ENCODE measurements at places on chromosomes 2 and 18.

GRCh38 chr2:130825966-130826253 lies 10.8 kb upstream of the ARHGEF4 start:
- no peak for DNase-seq

DNA sequence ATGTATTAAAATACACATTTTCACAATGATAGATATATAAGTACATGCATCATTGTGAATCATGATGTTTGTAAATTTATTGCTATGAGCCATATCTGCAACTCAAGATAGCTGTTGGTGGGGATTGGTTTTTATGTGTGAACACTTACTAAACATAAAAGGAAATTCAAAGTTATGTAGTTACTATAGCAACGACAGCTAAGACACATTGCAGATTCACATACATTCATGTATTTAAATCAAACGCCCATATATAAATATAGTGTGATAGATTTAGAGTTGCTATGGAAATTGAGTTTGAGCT lies 65.6 kb downstream of the MAPRE2 start:
- DNase-seq = no peak

- no peak for DNase-seq
Measured at GRCh38 chr2:10174173-10174572, 51.6 kb downstream of the RRM2 start.

DNA sequence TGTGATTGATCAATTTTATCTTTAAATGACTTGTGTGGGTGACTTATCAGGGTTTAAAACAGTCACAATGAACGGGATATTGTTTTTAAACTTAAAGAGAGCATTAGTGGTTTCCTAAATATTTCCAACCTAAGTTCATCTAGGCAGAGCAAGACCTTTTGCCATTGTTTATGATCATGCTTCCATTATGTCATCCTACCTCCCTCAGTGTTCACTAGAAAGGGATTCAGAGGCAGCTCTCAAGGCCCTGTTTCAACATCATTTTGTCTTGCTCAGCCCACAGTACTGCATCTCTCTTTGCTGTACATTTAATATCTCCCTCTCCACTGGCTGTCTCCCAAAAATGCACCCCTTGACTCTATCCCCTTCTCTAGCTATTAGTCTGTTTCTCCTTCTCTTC lies 21.5 kb upstream of the PELI1 start:
- no peak for DNase-seq

GRCh38 chr2:26238311-26238958 lies 6.0 kb downstream of the HADHA start:
- DNase-seq = no peak

DNA sequence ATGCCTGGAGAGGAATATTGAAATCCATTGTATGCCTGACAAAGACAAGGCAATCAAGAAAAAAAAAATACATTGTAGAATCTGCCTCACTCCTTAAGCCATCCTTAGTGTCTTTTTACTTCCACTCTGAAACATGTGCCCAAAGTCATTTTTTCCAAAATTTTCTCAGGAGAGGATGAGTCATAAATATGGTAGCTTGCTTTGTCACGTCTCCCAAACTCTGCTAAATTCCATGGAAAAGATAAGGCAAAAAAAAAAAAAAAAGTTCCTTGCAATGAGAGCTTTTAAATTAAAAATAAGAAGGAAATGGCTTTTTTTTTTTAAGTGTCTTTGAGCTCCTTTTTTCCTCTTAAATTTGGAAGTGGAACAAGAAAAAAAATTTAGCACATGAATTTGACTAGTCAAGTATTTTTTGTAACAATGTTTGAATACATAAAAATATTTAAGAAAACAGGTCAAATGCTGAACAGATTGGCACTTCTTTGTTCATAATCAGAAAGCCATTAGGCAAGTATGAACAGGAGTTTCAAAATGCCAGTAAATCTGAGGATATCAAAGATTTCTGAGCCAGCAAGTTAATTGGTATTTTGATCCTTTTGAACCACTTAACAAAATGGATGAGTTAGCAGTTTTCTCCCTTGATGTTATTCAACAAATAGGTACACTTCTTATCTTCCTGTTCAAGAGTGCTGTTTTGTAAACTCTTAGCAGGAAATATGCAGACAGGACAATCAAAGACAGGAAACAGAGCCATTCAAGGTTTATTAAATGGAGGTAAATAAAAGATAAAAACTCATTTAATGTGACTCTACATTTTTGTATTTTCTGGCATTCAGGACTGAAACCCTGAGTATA lies 247.3 kb upstream of the SP5 start:
- no peak for DNase-seq

GRCh38 chr2:195322324-195322723 lies 334.7 kb upstream of the SLC39A10 start:
- DNase-seq = no peak

DNA sequence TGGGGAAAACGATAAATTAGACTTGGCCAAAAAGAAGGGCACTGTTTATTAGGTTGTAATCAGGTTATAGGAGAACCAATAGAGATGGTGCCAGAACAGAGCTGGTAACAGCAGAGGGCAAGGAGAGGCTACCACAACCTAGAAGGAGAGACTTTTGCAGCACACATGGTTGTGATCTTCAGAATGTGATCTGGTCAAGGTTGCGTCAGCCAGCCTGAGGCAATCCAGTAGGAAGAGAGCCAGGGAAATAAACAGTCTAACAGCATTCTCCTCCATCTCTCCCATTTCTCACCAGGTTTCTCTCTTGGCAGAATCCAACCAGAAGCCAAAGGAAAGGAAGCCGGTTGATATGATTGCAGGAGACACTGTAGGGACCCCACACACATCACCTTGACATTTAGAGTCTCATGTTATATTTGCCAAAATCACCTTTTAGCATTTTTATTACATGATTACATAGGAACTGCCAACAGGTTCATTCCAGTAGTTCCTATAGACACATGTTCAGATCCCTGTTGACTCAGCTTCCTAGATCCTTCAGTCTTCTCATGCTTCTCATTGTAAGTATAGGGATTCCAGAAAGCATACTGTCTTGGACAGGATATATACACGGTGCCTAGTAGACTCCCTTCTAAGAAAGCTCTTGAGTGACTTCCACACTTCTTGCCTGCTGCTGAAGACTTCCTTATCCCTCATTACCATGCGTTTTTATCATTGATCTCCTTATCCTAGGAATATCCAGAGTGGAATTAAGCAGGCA lies 17.6 kb upstream of the SPATS2L start:
- no peak for DNase-seq

DNA sequence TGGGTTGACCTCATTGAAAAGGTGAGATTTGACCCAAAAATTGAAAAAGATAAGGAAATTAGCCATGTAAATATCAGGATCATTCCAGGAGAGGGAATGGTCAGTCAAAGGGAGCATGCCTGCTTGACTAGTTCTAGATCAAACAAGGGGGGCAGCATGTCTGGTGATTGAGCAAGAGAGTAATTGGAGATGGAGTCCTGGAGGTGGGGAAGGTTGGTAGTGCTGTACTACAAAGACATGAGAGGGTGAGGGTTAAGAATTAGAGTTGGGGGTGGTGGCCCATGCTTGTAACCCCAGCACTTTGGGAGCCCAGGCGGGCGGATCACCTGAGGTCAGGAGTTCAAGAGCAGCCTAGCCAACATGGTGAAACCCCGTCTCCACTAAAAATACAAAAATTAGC lies 2.0 kb downstream of the MRPL30 start:
- DNase-seq = no peak

- DNase-seq = no peak
Measured at GRCh38 chr2:45323344-45323743, 287.7 kb downstream of the SRBD1 start.

DNA sequence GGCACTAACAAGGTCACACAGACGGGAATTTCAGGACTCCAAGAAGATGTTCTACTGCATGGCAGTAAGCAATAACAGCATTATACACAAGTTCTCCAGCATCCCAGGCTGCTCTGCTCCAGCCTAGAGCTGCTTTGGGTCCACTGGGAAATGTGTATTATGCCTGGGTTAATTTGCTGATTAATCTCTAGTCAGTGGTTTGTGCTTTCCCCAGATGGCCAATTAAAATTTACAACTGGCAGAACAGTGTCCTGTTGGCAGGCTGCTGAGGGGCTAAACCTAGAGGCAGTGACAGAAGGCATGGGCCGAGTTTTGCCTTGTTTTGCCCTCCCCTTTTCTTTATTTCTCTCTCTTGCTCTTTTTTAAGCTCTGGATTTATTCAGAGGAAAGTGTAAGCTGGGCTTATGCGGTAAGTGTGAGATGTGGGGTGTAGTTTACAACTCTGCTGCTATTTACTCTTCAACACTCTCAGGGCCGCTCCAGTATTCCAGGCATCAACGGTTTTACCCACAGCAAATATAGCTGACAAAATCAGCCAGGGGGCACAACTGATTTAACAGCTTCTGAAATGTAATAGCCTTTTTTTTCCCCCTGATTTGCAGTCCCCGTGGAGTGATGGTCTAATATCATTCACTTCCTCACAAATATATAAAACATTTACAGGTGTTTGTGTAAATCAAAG lies 348.0 kb downstream of the GPD2 start:
- no peak for DNase-seq

- DNase-seq = no peak
Measured at GRCh38 chr2:67892339-67892846, 170.4 kb downstream of the C1D start.

GRCh38 chr2:56478027-56478426 lies 294.2 kb downstream of the CCDC85A start:
- DNase-seq = no peak

GRCh38 chr2:236977852-236978398 lies 107.8 kb upstream of the COPS8 start:
- DNase-seq = no peak

- DNase-seq = no peak
Measured at GRCh38 chr2:37767959-37768925, 96.8 kb upstream of the CDC42EP3 start.

GRCh38 chr2:67384123-67384822 lies 12.9 kb upstream of the ETAA1 start:
- DNase-seq = no peak

DNA sequence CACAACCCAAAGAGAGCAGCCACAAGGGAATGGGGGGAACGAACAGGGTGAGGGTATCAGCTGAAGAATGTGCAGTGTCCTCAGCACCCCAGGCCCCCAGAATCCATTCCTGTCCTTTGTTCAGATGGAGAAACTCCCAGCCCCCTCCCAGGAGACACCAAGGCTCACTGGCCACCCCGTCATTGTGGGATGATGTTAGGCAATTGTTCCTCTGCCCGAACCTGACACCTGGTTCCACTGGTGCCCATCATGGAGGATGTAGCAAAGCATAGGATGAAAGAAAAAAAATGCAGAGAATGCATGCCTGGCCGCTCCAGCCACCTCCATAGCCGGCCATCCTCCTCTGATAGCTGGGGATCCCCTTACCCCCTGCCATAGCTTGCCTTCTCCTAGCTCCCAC lies 197.3 kb upstream of the TWIST2 start:
- no peak for DNase-seq

GRCh38 chr2:11505652-11506610 lies 27.9 kb upstream of the GREB1 start:
- no peak for DNase-seq

DNA sequence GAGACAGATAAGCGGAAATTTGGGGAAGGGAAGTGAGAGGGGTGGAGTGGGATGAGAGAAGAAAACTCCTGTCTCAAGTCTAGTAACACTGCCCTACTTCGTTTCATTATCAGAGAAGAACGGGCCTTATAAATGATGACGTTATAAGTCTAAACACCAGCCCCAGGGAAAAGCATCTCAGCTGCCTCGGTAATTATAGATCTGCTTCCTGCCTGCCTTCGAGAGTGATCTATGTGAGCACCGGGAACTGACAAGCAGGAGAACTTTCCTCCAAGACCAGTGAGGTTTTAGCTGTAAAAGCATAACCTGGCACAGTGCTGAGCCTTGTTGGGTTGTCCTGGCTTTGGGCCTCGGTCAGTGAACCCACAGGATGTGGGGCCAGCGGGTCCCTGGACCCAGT lies 227.9 kb upstream of the SIX2 start:
- no peak for DNase-seq

GRCh38 chr2:46570396-46570795 lies 91.0 kb downstream of the TMEM247 start:
- DNase-seq = no peak

- DNase-seq = no peak
Measured at GRCh38 chr2:62894966-62895631, 155.5 kb upstream of the OTX1 start.

DNA sequence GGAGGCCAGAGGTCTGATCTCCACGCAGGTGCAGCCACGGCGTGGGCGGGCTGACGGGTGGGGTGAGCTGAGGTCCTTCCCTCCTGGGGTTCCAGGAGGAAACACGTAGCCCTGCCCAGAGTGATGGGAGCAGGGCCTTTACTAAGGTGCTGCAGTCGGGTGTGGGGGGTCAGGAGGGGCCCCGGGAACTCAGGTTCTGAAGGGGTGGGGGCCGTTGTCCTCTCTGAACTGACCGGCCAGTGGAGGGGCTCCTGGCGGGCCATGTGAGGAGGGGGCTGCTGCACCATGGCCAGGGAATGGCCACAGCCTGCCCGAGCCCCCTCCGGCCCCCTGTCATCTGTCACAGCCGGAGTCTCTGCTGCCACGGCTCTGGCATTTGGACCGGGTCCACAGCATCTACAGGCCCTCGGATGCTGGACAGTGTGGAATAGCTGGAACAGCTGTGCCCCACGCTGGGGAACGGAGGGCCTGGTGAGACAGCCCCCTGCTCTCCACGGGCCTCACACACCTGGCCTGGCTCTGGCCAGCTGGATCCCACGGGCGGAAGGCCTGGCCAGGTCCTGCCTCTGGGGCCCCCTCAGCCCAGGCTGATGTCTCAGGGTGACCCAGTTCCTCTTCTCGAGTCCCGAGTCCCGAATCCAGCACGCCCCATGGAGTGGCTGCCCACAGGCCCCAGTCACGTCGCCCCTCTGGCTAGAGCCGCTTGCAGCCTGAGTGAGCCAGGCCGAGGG lies 145.6 kb upstream of the GPC1 start:
- DNase-seq = no peak

GRCh38 chr2:133080822-133081221 lies 410.8 kb upstream of the LYPD1 start:
- DNase-seq = no peak

DNA sequence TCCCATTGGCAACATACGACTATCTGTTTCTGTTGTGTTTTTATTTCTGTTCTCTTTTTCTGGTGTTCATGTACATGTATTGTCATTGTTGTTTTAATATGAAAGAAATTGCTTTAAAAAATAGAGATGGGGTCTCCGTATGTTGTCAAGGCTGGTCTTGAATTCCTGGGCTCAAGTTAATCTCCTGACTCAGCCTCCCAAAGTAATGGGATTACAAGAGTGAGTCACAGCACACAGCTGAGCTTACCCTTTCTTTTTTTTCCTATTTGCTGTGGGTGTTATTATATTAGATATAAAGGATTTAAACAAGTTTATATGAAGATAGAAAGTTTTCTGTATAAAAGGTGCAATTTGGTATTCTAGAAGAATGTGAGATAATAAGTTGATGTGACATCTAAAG lies 554.6 kb downstream of the DSC3 start:
- no peak for DNase-seq

- DNase-seq = no peak
Measured at GRCh38 chr2:235045973-235046343, 94.1 kb downstream of the SH3BP4 start.

All from stimulated activated CD8-positive, alpha-beta memory T cell treated with anti-CD3 and anti-CD28 coated beads, Interleukin-12 subunit alpha, Interleukin-12 subunit beta, amount 100 ng/mL, for 1 hour (primary cell).